ENCODE measurements at places on chromosomes 7 and 10.

- no peak for DNase-seq
Measured at GRCh38 chr10:6912929-6913328, 332.9 kb upstream of the PRKCQ start.

DNA sequence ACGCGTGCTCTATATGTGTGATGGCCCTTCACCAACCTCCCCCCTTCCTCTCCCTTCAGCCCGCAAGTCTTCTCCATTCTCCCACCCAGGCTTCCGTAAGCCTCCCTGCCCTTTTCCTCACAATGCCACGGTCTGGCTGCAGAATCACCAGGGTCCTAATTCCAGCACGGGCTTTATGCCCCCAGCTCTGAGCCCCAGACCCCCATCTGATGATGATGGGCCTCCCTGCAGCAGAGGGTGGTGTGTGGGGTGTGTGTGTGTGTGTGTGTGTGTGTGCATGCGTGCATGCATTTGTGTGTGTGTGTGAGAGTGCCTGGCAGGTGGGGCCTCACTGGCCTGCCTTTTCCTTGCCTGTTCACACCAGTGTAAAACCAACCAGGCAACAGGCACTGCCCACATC, 109.9 kb downstream of the OAT start:
- no peak for DNase-seq

GRCh38 chr7:107166736-107167426, 1.9 kb upstream of the HBP1 start:
- DNase-seq, result no peak

DNA sequence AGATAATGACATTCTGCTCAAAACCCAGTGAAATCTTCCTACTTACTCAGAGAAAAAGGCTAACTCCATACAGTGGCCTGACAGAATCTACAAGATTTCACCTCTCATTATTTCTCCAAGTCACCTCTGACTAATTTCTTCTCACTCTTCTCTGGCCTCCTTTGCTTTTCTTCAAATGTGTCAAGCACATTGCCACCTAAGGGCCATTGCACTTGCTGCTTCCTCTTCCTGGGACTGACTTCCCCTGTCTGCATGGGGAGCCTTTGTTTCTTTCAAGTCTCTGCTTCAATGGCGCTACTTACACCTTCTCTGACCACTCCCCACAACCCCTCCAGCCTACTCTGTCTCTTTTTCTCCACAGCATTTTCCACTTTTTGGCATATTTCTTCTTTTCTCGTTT, 36.0 kb downstream of the PRTFDC1 start:
- no peak for DNase-seq

DNA sequence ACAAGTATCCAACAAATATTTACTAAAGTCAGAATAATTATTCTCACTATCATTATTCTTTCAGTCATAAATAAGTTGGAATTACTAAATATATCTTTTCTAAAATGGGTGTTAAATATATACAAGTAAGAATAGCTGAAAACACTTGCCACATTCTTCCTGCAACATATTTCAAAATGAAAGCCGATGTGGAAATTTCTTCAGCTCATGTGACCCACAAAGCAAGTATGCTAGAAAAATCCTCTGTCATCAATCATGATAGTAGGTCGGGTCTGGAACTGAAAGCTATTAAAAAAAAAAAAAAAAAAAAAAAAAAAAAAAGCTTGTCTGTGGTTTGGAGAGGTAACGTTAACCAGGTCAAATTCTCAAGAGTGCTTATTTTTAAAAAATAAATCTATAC, 344.7 kb downstream of the NEBL start:
- no peak for DNase-seq

GRCh38 chr7:67878808-67879207, 882.2 kb downstream of the TYW1 start:
- DNase-seq, result no peak

GRCh38 chr10:12909182-12909835, 92.2 kb downstream of the CCDC3 start:
- no peak for DNase-seq

GRCh38 chr10:117413928-117414618, 38.8 kb upstream of the PDZD8 start:
- no peak for DNase-seq

GRCh38 chr7:23106057-23106822, 655 bp downstream of the KLHL7 start:
- DNase-seq, result peak; percentile 17

GRCh38 chr10:26840938-26841732, 19.6 kb downstream of the ABI1 start:
- DNase-seq, result no peak

DNA sequence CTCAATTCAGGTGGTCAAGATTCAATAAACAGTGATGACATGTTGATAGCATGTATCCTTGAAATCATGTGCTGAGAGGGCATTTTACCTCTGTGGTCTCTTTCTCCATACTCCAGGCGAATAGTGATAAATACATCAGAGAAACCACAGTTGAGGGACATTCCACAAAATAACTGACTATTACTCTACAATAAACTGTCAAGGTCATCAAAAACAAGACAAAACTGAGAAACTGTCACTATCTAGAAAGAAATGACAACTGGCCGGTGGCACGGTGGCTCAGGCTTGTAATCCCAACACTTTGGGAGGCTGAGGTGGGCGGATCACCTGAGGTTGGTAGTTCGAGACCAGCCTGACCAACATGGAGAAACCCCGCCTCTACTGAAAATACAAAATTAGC, 16.2 kb downstream of the SFR1 start:
- no peak for DNase-seq

GRCh38 chr10:83925133-83925532, 214.2 kb upstream of the GHITM start:
- DNase-seq, result no peak

GRCh38 chr7:77752016-77752415, 46.2 kb downstream of the TMEM60 start:
- no peak for DNase-seq
